Neuronal stem cell (in vitro differentiated cells): ENCODE measurements at places on chromosomes 4 and X.

DNA sequence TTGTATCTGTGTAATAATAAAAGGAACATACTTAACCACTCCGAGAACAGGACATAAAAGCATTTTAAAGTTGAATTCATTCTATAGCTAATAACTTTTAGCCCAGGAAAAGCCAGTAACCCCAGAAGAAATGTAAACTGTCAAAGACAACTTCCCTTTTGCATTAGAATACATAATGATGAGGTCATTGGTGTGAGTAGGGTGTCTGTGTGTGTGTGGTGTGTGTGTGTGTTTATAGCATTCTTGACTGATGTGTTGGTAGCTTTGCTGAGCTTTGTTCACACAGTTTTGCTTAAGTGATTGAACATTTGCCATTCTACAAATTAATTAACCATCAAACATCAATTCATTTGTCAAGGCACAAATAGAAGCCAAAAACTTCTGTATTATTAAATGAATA is 559.6 kb downstream of the ARAP2 start:
- no peak for DNase-seq

GRCh38 chrX:11380187-11380844 is 87.1 kb downstream of the AMELX start:
- no peak for DNase-seq

- no peak for DNase-seq
Observed at GRCh38 chrX:39645178-39645895, 452.4 kb downstream of the BCOR start.

DNA sequence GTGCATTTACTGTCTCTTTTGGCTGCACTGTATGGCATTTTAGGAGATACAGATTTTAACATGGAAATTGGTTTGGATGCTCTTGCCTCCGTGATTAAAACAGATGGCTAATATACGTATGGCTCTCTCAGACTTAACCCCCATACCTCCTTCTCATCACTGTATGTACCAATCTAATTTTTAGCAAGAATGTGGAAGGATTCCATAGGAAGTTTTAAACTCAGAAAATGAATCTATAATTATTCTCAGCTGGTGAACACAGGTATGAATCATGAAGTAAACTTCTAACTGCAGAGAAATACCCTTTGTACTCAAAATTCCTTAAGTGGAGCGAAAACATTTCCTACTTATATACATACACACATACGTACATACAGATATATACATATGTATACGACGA is 210.5 kb upstream of the NEIL3 start:
- DNase-seq = no peak

GRCh38 chr4:153927451-153927850 is 138.6 kb upstream of the SFRP2 start:
- no peak for DNase-seq

GRCh38 chr4:61201561-61201960 is 1.4 kb downstream of the ADGRL3 start:
- no peak for DNase-seq

DNA sequence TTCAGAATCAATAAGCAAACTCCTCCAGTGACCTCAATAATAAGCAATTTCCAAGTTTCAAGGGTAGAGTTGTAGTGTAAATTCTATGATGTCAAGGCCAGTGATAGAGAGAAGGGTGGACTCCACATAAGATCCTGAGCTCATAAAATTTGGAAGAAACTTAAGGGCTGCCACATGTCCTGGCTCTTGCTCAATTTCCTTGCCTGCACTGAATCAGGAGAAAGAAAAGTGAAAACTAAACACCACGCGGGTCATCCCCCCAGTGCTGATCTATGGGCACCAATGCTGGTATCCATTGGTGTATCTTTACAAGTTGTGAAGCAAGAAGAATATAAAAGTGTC is 392.0 kb upstream of the INTU start:
- DNase-seq = no peak

DNA sequence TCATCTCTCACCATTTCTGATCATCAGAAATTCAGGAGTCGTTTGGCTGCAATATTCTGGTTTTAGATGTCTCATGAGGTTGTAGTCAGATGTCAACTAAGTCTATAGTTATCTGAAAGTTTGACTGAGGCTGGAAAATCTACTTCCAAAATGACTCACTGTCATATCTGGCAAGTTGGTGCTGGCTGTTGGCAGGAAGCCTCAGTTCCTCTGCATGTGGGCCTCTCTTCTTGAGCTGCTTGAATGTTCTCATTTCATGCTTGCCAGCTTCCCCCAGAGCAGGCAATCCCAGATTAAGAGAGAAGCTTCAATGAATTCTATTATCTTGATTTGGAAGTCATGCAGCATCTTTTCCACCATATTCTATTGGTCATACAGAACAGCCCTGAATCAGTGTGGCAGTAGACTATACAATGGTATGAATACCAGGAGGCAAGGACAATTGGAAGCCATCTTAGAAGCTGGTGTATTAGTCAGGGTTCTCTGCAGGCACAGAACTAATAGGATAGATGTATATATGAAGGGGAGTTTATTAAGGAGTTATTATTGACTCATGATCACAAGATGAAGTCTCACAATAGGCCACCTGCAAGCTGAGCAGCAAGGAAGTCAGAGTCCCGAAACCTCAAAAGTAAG is 46.8 kb upstream of the ELF2 start:
- DNase-seq = no peak

DNA sequence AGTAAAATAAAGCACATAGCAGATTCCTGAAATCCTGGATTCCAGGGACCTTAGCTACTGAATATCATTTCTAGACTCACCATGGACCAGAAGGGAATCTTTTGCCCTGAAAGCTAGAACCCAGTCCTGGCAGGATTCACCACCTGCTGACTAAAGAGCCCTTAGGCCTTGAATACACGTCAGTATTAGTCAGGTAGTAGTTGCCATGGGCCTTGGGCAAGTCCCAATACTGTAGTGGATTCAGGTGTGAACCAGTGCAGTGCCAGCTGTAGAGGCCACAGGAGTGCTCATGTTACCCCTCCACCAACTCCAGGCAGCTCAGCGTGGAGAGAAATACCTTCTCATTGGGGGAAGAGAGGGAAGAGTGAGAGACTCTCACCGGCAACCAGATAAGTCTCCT is 64.1 kb upstream of the UBQLN2 start:
- DNase-seq = no peak

DNA sequence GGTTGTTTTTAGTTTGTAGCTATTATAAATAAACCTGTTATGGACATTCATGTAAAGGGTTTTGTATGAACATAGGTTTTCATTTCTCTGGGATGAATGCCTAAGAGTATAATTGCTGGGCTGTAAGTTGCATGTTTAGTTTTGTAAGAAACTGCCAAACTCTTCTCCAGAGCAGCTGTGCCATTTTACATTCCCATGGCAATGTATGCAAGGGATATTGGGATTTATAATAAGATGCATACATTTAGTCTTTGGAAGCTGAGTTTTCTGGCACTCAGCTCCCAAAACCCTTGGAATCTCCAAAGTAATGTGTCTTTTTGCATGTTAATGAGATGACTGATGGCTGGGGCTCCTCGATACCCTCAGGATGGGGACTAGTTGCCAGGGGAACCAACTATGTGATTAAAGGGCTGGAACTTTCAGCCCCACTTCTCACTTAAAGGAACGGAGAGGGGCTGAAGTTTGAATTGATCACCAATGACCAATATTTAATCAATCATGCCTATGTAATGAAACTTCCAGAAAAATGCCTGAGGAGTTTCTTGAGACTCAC is 44.0 kb downstream of the SERTM2 start:
- no peak for DNase-seq

DNA sequence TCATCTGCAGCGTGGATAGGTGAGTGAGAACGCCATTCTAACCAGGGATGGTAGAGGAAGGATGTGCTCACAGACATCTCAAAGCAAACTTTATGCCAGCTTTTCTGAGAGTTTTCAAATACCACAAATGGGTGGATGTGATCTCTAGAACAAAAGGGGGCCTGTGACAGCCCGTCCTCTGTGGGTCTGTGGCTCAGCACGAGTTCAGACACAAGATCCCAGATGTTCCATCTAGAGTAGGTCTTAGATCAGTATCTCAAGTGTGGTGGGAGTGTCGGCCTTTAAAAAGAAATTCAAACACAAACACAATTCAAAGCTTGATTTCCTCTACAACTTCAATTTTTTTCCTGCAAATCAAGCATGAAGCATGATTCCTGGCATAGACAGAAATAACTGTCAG is 22.8 kb downstream of the QDPR start:
- no peak for DNase-seq

- no peak for DNase-seq
Observed at GRCh38 chr4:41572516-41572915, 34.6 kb downstream of the LIMCH1 start.

- DNase-seq = no peak
Observed at GRCh38 chr4:159062381-159062780, 40.5 kb upstream of the RAPGEF2 start.

- no peak for DNase-seq
Observed at GRCh38 chr4:16027114-16027513, 56.7 kb downstream of the PROM1 start.

- DNase-seq = no peak
Observed at GRCh38 chr4:126702747-126703146, 930.0 kb upstream of the INTU start.

DNA sequence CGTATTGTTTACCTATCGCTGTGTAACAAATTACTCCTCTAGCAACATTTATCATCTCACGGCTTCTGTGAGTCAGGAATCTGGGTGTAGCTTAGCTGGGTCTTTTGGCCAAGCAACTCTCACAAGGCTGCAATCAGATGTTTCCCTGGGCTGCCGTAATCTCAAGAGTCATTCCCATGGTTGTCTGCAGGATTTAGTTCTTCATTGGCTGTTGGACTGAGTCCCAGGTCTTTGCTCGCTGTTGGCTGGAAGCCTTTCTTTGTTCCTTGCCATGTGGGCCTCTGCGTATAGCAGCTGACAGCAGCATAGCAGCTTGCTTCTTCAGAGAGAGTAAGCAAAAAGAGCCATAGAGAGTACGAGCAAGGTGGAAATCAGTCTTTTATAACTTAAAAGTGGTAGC is 16.8 kb downstream of the POLR2B start:
- DNase-seq = no peak

DNA sequence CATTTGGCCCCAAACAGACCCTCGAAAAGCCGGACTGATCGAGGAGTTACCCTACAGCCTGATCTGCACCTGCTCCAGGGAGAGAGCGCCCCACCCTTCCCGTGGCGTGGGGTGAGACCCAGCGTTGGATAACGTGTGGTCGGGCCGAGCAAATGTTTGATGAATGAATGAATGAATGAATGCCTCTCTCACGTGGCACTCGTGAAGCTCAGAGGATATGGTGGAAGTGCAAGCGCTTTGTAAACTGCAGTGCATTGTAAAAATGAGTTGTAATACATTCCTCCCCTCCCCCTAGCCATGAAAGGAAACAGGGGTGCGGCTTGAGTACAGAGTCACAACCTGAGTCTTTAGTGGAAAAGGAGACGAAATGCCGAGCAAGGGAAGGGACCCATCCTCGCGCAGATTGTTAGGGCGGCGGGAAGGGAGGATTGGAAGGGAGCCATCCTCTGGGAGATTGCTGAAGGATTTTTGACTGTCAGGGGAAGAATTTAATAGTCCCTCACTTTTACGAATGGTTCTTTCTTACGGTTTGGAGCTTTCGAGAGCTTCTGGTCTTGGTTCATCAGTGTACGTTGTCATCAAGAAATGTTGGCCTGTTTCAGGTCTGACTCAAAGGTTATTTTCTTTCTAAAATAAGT is 772 bp upstream of the FBXW7 start:
- DNase-seq = no peak

- no peak for DNase-seq
Observed at GRCh38 chr4:61877266-61877665, 677.1 kb downstream of the ADGRL3 start.

- DNase-seq = no peak
Observed at GRCh38 chr4:33837043-33837838, 2407.1 kb downstream of the ARAP2 start.

- no peak for DNase-seq
Observed at GRCh38 chr4:129384974-129385373, 289.0 kb downstream of the C4orf33 start.

DNA sequence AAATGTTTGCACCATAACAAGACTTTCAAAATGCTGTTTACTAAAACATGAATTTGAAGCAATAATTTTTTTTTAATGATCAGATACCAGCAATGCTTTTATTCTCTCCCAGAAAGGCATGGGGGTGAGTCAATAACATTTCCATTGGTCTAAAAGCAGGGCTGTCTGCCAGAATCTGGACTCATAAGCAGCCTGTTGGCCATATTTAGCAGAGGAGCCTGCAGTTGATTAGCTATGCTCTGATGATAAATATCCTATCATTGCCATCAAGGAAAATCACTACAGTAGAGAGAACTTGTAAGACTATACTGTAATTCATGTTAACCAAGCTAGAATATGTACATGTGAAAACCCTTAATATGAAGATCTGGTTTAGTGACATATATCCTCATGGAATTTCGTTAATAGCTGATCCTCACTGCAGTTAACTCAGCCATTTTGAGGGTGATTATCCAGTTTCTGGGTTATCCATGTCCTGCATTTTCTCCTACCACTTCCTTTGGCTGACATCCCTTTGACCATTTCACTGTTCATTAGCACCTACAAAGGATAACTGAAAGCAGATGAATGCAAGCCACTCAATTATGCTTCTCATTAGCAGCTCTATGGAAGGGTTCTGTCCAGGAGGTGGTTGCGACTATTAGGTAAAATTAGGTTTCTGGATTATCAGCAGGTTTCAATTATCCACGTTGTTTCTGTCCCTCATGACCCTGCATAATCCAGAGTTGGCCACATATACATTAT is 72.9 kb upstream of the DIAPH2 start:
- DNase-seq = no peak

DNA sequence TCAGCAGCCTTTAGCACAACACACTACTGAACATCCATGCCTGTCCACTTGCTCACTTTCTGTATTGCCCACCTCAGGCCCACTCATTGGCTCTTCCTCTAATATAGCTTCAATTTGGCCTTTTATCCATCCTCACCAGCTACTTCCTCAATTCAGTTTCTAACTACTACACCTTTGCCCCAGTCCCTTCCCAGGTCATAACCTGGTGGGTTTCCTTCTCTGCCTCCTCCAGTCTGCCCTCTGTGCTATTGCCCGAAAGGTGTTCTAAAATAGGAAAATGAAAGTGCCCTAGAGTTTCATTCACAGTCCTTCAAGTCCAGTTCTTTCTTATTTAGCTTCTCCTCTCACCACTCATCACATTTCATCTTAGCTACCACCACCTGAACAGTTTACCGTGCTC is 23.1 kb downstream of the MOSPD2 start:
- DNase-seq = no peak

GRCh38 chr4:36054694-36055422 is 189.5 kb downstream of the ARAP2 start:
- DNase-seq = no peak

GRCh38 chr4:181372014-181372413 is 871.2 kb upstream of the TENM3 start:
- no peak for DNase-seq

DNA sequence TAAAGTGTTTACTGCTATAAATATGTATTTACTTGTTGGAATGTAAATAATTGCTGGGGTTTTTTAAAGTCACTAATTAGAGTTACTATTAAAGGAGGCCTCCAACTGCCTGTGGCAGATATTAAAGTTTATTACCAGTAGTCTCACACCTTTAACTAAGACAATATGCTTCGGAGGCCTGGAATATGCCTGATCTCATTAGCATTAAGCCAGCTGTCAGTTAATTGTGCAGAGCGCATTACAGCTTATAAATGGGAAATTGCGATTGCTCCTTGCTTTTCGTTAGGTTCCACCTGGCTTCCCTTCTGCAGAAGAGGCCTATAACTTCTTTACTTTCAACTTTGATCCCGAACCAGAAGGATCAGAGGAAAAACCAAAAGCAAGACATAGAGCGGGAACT is 41.3 kb downstream of the CC2D2A start:
- no peak for DNase-seq

- no peak for DNase-seq
Observed at GRCh38 chrX:107736781-107737531, 38.6 kb downstream of the TSC22D3 start.
